ENCODE measurements at places on chromosomes 1 and 21.
A peak's percentile ranks its signal among the peaks of the same experiment; 100 is the strongest.

DNA sequence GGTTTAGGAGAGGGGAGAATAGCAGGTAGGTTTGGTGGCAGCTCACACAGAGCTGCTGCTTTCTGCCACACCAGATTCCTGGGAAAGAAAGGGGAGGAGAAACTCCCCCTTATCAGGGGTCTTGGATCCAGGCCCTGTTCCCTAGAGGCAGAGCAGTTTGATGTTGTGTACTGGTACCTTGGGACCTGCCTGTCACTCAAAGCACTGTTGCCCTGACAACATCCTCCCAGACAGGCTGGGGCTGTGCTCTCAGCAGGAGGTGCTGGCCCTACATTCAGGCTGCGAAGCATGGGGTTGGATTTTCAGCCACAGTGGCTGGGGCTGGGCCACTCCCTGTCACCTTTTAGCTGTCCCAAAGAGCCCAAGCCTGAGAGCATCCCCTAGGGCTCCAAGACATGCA, 188.0 kb downstream of the GRIK3 start:
- no peak for DNase-seq

DNA sequence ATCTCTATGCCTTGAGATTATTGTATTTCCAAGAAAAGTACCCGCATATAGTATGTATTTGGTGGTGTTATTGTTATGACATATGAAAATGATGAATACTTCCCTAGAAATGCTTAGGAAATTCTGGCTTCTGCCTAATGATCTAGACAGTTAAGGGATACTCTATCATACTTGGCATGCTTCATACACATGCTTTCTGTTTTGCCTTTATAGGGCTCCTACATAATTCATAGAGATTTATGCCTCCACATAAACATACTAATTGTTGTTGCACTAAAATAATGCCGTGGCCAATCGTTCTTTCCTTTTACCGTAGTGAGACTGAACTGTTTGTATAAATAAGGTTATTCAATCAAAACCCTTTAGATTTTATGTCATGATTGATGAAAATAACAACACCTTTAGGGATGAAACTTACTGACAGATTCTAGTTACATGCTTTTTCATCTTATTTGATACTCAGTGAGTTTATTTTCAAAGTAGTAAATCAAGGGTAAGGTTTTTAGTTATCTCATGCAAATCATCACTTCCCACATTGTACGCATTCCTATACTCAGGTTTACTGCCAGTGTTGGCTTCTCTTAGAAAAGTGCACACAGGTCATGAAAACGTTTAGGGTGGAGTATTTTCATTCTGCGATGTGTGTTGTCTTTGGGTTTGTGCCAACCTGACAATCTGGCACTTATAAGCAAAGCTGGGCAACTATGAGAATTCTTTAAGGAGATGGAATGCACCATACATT, 40.5 kb upstream of the SCYL3 start:
- no peak for DNase-seq

- no peak for DNase-seq
These were observed 29.9 kb upstream of the SLC19A2 start for GRCh38 chr1:169515641-169516040.

GRCh38 chr1:22830041-22830566, 119.5 kb downstream of the EPHB2 start:
- DNase-seq: no peak

- no peak for DNase-seq
These were observed 47.1 kb downstream of the TCP10L start for GRCh38 chr21:32538147-32538792.

GRCh38 chr1:25768999-25769398, 31.0 kb upstream of the SELENON start:
- no peak for DNase-seq

DNA sequence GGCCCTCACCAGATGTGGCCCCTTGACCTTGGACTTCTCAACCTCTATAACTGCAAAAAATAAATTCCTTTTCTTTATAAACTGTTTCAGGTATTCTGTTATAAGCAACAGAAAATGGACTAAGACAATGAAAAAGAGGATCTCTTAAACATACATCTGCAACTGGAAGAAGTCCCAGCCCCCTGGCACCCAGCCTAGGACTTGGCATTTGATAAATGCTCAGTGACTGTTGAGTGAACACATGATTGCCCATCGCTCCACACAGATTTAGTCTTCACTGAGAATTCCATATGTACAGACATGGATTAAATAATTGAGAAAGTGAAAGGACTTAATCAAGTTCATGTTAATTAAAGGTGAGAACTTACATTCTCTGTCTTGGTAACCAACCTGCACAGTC, 344.9 kb upstream of the RUNX1 start:
- no peak for DNase-seq

GRCh38 chr21:36627242-36627641, 71.7 kb upstream of the SIM2 start:
- no peak for DNase-seq

GRCh38 chr1:43042127-43042526, 83.5 kb upstream of the SLC2A1 start:
- DNase-seq: no peak

GRCh38 chr1:86054396-86054795, 102.2 kb downstream of the COL24A1 start:
- no peak for DNase-seq

DNA sequence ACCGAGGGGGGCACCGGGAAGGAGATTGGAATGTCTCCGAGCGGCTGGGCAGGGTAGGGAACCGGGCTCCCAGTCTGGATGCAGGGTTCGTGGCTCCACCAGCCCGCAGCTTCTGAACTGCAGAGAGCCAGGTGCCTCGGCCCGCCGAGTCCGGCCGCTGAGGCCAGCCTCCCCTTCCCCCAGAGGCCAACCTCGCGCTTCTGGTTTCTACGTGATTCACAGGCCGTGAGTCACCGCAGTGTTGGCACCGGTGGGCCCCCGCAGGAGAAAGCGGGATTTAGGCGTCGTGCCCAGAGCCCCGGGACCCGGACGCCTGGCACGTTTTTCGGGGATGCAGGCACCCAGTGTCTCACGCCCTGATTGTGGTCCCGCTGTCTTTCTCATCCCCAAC, 458 bp downstream of the CRABP2 start:
- no peak for DNase-seq

DNA sequence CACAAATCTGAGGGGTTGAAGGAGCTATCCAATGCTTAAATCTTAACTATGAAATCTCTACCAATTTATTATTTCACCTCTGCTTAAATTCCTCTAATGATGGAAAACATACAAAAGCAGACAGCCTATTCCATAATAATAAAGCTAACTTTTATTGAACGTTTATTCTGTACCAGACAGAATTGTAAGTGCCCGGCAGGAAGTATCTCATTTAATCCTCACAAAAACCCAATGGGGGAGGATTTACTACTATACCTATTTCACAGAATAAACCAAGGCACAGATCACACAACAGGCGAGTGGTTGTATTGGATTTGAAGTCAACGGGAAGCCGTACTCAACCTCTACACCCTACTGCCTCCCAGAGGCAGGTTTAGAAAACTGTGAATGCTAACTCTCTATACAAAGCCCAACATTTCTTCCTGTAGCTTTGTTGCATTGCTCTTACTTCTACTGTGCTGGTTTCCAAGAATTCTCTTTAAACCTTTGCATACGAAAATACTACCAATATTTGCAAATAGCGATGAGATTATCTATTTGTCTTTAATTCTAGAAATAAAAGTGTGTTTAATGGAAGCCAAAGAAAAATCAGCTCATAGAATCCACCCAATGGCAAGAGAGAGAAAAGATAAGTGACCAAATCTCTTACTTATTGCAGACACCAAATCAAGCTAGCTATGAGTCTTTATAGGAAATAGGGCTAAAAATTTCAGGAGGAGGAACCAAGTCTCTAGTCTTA, 33.5 kb upstream of the C1orf53 start:
- no peak for DNase-seq

GRCh38 chr1:145824499-145824842, 471 bp downstream of the POLR3C start:
- DNase-seq: no peak

- no peak for DNase-seq
These were observed 52.2 kb downstream of the CAPZB start for GRCh38 chr1:19432943-19433718.

- no peak for DNase-seq
These were observed 32.8 kb downstream of the SNAP47 start for GRCh38 chr1:227768125-227768439.

- DNase-seq: no peak
These were observed 565.4 kb downstream of the LMO4 start for GRCh38 chr1:87894062-87894461.

GRCh38 chr1:160996178-160996577, 24.8 kb downstream of the F11R start:
- DNase-seq: no peak

DNA sequence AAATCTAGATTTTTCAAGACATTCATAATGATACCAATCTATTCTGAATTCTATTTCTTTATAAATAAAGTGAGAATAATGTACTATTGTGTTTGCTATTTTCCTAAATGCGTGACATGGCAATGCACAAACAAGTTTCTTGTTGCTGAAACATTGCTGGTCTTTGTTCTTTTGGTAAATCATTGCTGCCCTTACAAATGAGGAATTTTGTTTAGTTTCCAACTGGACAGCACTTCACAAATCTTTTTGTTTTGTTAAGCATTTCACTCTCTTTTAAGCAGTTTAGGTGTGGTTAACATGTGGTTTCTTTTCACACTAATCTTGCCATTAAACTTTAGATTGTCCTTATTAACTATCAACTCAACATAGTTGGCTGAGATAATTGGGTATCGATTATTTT, 94.6 kb downstream of the LRRC7 start:
- no peak for DNase-seq

GRCh38 chr1:204929487-204930154, 59.0 kb downstream of the NFASC start:
- DNase-seq: no peak

DNA sequence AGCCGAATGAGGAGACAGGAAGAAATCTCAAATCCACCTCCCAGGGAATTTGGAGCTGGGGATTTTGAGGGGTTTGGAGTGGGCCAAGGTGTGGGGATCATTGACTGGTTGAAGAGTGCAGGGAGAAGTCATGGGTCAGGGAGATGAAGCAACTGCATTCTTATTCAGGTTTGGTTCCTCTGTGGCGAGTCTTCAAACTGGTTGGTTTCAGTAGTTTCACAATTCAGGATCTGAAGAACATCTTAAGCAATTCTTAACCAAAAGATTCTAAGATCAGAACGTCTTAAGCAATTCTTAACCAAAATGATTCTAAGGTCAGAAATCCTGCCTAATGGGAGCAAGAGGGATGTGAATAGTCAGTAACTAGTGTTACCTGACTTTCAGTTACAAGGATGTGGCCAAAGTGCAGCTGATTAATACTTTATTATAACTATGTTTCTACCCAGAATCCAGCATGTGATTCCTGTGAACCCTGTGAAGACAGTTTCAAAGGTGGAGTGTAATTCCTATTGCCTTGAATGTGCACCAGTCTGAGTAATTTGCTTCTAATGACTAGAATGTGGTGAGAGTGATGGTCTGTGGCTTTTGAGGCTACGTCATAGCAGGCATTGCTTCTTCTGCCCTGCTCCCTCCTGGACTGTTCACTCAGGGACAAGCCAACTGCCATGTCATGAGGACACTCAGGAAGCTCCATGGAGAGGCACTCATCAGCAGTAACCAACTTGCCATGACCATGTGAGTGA, 61.2 kb downstream of the OLFML3 start:
- DNase-seq: no peak

DNA sequence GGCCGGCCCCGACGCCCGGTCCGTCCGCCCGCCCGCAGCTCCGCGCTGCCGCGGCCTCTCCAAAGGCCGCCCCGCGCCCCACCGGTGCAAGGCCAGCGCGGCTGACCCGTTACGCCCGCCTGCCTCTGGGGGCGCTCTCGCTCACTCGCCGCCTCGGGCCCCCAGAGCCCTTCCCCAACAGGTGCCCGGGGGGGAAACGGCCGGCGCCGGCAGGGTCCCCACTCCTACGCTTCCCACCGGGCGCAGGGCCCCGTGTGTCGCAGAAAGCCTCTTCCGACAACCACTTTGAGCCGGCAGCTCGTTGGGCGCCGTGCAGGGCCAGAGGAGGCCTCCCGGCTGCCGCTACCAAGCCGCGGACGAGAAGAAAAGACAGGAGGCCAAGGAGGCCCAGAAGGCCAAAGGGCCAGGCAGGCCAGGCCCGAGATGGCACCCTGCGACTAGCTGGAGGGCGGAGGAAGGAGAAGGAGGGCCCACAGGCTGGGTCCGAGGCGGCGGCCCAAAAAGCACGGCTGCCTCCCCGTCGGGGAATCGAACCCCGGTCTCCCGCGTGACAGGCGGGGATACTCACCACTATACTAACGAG, 64.9 kb upstream of the FCGR2A start:
- peak; percentile 24 for DNase-seq

- no peak for DNase-seq
These were observed 537.1 kb downstream of the AJAP1 start for GRCh38 chr1:5191470-5191869.

DNA sequence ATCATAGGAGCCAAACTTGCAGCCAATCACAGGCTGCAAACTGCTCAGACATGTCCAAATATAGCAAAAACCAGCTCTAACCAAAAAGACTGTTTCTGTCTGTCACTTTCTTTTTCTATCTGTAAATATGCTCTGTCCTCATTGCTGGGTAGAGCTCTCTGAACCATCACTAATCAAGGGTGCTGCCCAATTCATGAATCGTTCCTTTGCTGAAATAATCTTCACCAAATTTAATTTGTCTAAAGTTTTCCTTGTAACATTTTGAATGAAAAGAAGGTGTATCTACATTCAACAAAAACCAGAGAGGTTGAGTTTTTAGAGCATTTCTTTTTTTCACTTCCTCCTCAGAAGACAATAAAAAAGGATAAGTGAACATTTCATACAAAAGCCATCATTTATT, 1221.7 kb upstream of the ADGRL2 start:
- DNase-seq: no peak

DNA sequence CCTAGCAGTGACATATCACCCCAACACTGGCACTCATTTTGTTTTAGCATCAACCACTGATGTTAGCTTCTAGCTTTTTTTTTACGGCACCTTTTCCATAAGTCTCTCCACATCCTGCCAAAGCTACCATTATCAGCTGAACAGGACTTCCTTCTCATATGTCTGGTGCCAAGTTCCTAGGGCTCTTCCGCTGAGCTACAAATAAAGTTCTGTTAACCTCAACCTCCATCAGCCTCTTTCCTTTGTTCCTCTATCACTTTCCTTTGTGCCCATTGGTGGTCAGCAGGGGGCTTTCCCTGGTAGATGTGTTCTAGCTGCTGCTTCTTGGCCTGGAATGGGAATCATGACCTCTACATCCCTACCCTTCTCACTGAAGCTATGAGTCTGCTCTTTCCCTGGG, 163.8 kb downstream of the FAF1 start:
- no peak for DNase-seq

- no peak for DNase-seq
These were observed 46.0 kb upstream of the GUCA2A start for GRCh38 chr1:42210421-42211133.

- no peak for DNase-seq
These were observed 472.3 kb upstream of the BRINP3 start for GRCh38 chr1:190949939-190950338.

GRCh38 chr1:61270761-61271411, 188.5 kb downstream of the NFIA start:
- DNase-seq: no peak

- no peak for DNase-seq
These were observed 90.3 kb downstream of the WLS start for GRCh38 chr1:68142036-68142435.

- DNase-seq: peak; percentile 6
These were observed 29.7 kb downstream of the TRIM11 start for GRCh38 chr1:228376651-228377631.
